ENCODE measurements at places on chromosomes 2 and 18.

DNA sequence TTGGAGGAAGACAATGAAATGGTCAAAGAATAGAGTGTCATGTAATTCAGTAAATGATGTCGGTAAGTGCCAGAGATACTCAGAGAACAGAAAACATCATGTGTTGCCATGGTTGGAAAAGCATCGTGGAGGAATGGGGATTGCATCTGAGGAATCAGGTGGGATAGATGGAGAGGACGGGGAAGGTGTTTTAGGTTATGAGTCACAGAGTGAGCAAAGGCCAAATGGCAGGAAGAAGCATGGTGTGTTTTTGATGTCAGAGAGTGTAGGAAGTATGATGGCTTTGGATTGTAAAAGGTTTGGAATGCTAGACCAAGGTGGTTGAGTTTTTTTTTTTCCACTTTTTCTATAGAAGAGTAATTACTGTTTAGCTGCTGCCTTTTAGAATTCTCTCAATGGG is 27.5 kb upstream of the CD28 start:
- no peak for DNase-seq

- DNase-seq = no peak
Measured at GRCh38 chr2:70242552-70242951, 5.9 kb downstream of the TIA1 start.

GRCh38 chr2:15736396-15737180 is 144.9 kb downstream of the DDX1 start:
- DNase-seq = no peak

DNA sequence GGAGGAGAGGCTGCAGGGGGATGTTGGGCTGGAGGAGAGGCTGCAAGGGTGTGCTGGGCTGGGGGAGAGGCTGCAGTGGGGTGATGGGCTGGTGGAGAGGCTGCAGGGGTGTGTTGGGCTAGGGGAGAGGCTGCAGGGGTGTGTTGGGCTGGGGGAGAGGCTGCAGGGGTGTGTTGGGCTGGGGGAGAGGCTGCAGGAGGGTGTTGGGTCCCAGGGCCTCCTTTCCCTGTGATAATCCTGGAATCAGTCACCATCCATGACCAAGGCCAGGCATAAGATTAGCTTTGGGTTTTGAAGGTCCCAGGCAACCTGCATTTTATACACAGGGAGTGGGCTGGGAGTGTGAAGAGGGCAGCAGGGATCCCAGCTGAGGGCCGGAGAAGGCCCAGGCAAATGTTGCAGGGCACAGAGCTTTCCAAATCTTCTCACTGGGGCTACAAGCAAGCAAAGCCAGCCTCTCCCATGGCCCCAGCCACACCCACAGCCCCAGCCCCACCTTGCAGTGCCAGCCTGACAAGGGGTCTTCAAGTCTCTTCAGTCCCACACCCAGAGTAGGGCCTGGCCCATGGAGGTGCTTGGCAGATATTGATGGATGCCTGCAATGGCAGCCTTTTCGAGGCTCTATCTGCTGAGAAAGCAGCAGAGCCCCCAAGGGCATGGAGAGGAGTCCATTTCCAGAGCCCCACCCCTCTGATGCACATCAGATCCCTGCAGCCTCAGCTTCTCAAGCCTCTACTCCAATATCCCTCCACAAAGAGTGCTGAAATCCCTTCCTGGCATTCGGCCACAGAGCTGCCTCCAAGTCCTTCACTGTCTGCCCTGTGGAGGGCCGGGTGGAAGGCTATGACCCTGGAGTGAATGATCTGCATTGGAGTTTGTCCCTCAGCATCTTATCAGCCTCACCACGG is 50.3 kb upstream of the GLI2 start:
- no peak for DNase-seq

DNA sequence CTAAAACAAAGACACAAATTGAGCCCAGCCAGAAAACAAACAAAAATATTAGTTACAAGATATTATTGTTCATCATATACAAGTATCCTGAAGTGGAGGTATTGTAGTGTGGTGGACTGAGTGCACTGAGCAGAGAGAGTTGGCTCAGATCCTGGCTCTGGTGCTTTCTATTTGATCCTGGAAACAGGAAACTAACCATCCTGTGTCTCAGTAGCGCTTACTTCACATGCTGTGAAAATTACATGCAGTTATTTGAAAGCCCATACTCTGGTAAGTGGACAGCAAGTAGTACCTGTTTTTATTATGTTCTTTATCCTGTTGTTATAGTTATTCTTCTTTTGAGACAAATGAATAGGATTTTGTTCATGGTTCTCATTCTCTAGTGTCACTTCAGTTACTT is 84.3 kb upstream of the CRIM1 start:
- DNase-seq = no peak

DNA sequence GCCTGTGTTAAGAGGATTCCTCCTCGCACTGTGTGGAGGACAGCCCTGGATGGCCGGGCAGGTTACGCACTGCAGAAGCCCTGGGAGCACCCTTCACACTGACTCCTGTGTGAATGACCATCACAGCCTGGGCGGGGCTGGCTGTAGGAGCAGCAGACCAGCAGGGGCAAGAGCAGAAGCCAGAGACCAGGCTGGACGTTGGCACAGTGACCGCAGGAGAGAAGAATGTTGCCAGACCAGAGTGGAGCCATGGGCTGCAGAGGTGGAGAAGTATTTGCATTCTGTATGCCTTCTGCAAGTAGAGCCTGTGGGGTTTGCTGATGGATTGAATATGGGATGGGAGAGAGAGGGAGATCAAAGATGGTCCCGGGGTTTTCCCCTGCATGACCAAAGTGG is 23.1 kb downstream of the LRRFIP1 start:
- DNase-seq = no peak

Measured in activated T-cell treated with anti-CD3 and anti-CD28 coated beads for 4 hours (primary cell).